SW480 (cell line): ENCODE measurements at places on chromosomes 2 and 18.

GRCh38 chr2:160751021-160751420 lies 257.4 kb upstream of the RBMS1 start:
- DNase-seq, result no peak

GRCh38 chr2:31286230-31286629 lies 52.3 kb downstream of the EHD3 start:
- no peak for DNase-seq

GRCh38 chr2:213251618-213252017 lies 32.6 kb upstream of the SPAG16 start:
- DNase-seq, result peak; percentile 45

DNA sequence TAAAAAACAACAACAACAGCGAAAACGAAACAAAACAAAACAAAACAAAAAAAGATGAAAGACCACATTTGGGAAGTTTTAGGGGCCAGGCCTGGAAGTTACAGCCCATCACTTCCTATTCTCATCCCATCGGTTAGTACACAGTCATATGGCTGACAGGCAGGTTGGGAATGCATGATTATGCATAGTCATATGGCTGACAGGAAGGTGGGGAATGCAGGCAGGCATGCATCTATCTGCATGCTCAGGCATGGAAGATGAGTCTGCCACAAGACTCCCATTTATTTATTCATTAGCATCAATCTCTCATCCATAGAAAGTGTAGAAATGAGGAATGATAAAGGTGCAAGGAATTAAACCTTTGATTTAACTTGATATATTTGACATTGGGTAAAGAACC lies 325.3 kb upstream of the MEX3C start:
- DNase-seq, result no peak

DNA sequence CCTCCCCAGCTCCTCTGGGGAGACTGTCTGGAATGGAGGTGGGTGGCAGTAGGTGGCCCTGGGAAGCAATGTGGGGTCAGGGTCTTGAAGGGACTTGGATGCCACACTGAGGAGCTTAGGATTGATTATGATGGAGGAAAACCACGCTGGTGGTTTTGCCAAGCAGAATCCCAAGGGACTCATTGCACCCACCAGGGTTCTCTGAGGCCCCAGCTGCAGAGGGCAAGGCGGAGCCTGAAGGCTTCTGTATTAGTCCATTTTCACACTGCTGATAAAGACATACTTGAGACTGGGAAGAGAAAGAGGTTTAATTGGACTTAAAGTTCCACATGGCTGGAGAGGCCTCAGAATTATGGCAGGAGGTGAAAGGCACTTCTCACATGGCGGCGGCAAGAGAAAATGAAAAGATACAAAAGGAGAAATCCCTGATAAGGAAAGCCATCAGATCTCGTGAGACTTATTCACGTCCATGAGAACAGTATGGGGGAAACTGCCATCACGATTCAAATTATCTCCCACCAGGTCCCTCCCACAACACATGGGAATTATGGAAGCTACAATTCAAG lies 87.2 kb upstream of the YWHAQ start:
- no peak for DNase-seq

DNA sequence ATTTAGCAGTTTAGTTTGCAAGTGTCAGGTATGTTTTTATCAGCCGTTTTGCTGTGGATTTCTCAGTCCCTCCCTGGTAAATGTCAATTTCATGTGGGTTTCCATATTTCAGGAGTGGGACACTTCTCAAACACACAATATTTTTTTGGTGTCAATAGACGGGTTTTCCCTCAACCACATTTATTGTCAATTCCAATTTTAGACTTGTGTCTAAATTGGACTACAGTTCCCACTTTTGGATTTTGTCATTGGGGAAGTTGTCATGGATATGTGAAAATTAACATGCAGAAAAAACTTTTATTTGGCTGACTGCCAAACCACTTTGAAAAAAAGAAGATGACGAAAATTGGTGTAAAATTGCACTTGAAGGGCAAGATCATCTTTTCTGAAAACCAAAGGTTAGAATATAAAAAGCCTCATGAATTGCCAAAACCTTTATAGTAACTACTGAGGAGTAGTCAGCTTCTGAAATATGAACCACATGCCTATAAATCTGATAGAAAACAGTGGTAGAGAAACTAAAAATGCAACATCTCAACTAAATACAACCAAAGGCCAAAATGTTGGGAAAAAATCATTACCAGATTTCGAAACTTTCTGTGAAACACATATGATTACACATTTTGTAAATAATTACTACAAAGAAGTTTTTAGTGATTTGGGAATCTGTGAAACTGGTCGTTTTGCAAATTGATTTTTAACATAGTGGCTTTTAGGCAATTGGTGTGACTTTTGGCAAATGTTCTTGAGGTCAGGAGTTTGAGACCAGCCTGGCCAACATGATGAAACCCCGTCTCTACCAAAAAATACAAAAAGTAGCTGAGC lies 106.4 kb downstream of the BCL2L11 start:
- DNase-seq, result no peak

DNA sequence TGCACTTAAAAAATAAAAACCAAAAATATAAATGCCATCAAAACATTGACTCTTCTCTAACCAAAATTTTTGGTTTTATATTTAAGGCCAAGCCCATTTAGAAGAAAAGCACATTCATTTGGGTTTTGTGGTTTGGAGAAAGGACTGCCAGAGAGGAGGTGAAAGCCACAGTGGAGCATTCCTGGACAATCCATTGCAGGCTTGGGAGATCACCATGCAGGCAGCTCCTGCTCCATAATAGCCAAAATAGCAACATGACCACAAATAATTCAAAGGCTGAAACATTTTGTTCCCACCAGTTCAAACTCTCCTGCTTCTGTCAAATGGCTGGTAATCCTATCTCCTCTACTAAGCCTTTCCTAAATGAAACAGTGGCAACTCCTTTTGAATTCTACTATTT lies 73.5 kb downstream of the GALNT3 start:
- peak; percentile 42 for DNase-seq

DNA sequence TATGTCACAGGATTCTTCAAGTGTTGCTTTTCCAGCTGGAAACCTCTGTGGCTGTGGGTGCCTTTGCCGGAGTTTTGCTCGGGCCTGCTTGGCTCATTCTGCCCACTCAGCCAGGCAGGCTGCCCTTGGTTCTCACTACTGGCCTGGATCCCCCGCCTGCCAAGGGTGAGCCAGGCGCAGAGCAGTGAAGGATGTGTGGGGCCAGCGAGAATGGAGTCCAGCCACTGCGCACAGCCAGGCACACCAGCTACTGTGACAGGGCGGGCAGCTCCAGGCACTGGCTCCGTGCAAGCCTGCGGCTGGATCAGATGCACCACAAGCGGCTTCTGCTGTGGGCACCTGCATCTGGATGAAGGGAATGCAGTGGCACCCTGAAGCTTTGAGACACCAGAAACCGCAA lies 257.1 kb downstream of the RPRM start:
- DNase-seq, result no peak

GRCh38 chr2:238149841-238150572 lies 8.8 kb upstream of the ERFE start:
- DNase-seq, result no peak

DNA sequence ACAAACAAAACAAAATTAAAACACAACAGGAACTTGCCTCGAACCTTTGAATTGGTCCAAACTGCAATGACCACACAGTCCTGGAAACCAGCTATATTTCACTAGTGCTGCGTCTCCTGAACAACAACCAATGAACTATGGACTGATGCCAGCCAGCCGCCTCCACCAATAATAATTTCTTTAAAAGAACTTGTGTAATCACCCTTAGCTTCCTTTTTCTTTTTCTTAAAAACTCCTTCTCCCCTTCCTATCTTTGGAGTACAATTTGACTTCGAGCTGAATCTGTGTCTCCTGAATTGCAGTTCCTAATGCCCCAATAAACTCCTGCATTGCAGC lies 1.6 kb upstream of the CXXC1 start:
- DNase-seq, result no peak

GRCh38 chr2:38419499-38419898 lies 42.4 kb upstream of the ATL2 start:
- DNase-seq, result no peak

GRCh38 chr18:7830468-7830867 lies 263.4 kb downstream of the PTPRM start:
- DNase-seq, result peak; percentile 79

- DNase-seq, result no peak
Measured at GRCh38 chr2:157761520-157761919, 114.6 kb downstream of the ACVR1 start.
